ENCODE measurements at places on chromosomes 5 and 9.

DNA sequence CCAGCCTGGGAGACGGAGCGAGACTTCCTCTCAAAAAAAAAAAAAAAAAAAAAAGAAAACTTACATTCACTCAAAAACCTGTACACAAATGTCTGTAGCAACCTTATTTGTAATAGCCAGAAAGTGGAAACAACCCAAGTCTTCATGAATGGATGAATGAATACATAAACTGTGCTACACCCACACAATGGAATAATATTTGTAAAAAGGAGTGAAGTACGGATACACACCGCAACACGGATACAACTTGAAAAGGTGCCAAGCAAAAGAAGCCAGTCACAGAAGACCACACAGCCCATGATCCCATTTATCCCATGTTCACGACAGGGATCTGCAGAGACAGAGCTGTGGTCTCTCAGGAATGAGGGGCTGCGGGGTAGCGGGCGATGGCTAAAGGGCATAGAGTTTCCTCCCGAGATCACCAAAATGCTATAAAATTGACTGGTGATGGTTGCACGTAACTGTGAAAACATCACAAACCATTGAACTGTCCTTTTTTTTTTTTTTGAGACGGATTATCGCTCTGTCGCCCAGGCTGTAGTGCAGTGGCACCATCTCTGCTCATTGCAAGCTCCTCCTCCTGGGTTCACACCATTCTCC, 76.2 kb upstream of the COL5A1 start:
- DNase-seq: no peak

DNA sequence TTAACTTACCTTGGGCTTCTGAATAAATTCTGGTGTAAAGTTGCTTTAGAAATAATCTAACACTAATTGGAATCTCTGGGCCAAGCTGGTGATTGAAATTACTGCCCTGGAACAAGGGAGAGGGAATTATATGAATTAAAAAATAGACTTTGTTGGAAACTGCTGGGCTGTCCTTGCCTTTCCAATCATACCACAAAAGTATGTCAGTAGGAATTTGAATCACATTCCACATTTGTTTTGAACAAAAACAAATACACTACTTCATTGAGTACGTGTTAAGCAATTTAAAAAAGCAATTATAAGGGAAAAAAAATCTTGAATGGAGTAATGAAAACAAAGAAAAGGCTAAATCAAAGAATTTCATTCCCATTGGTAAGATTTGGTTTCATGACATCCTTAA, 102.5 kb upstream of the SREK1 start:
- DNase-seq: no peak

GRCh38 chr5:65984098-65984885, 57.9 kb downstream of the ERBIN start:
- DNase-seq: no peak

- no peak for DNase-seq
Measured at GRCh38 chr9:70677055-70677735, 262.7 kb upstream of the KLF9 start.

- no peak for DNase-seq
Measured at GRCh38 chr5:123037104-123037418, 536 bp upstream of the PPIC start.

DNA sequence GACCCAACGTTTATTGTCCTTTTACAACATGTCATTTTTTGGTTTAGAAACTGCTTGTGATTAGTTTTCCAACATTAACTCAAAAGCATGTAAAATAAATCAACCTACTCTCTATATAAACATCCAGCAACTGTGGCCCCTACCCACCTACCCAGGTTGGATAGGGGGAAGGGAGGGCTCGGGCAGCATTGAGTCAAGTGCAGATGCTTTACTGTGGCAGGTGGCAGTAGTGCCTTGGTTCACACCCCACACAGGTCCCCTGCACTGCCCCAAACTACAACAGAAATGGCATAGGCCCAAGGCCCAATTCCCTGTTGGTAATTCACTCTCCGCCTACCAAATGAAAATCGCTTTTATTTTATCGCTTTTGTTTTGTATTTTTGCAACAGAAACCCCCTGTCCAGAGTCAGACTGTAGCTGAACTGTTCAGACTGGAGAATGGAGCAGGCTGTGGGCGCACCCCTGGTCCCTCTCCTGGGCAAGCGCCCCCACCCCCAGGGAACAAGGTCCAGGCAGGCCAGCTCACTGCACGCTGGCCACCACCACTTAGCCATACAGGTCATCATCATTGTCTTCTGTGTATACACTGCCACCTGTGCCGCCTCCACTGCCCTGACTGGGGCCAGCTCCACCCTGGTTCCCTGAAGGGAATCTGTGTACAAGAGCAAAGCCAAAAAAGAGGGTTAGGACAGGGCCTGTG, 15.7 kb downstream of the VCP start:
- DNase-seq: no peak

DNA sequence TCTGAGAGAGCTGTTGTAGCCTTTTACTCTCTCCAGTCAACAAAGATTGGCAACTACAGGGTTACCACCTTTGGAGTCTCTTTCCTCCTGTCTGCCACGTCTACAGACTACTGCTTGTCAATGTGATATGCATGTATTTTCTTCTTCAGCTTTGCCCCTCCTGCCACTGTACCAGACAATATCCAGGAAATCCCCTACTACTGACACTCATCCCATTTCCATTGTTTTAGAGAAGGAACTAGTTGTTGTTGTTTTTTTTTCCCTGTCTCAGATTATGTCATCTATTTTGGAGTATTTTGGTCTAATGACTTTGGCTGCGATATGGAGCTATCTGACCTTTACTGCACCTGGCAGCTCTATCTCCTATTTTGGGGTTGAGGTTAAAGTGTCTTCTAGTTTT, 50.1 kb upstream of the MACIR start:
- no peak for DNase-seq

- DNase-seq: no peak
Measured at GRCh38 chr9:18639911-18640310, 166.0 kb downstream of the ADAMTSL1 start.

DNA sequence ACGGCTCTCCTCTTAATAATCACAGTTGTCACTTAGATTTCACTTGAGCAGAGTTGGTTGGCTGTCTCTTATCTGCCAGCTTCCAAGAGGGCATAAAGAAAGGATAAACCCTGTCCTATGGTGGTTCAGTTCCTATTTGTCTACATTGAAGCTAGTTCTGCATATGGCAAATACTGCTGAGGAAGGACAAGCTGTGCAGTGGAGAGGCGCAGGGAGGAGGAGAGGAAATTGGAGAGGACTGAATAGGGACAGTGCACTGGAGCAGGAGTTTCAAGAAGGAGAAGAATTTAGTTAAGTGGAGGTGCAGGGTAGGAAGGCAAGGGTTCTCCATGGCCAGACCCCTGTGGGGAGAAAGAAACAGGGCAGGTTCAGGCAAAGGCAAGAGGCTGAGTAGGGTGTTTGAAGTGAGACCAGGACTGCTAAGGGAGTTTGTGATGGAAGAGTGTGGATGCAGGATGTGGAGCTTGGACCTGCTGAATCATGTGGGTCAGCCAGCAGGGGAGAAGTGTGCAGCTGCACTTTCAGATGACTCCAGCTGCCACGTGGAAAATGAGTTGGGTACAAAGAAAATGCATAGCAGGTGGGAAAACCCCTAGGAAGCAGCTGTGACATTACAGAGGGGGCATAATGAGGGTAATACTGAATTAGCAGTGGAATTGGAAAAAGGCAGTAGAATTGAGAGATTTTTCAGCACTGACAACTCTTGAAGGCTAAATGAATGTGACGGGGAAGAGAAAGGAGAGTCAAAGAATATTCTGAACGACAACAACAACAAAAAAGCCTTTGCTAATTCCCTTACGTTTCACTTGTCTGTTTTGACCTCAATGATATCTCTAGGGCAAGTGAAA, 66.8 kb downstream of the MAMDC2 start:
- no peak for DNase-seq

DNA sequence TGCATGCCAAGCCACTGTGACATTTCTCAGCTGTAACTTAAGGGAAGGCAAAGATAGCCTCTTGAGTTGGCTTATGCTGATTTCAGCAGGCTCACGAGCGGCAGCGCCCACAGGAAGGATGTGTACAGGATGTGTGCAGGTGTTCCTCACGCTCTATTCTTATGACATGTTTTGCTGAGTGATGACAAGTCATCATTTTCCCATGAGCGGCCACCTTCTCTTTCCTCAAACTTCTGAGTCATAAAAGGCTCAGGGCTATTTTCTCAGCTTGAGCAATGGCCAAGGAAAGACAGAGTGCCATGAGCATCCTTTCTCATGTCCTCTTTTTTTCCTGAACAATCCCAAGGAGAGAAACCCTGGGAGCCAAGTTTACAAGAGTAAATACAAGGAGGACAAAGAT, 365.9 kb downstream of the PLK2 start:
- DNase-seq: no peak

DNA sequence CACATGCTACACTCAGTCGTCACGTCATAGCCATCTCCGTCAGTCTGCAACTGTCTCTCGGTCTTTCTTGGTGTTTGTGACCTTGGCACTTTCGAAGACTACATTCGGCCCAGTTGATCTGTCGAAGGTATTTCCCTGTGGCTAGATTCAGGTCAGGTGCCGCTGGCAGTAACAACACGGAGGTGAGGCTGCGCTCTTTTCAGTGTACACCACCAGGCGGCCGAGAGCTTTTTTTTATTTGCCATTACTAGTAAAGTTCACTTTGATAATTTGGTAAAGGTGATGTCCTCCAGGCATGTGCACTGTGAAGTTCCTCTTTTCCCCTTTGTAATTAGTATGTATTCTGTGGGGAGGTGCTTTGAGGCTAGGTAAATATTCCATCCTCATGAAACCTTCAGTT, 49.7 kb downstream of the RNF130 start:
- DNase-seq: no peak

DNA sequence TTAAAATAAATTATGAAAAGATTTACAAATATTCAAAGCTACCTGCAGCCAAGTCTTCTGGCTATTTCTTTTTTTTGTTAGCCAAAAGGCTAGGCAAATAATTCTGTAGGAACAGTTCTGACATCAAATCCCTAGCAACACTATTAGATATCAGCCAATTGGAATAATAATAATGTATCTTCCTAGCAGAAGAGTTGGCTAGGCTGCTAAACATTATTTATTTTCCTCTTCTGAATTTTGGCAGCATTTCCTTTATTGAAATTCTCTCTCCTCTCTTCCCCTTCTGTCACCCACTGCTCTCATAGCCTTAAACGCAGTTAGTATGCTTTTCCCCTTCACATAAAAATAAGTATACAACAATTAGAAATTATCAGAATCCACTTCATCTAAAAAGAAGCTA, 42.6 kb downstream of the ZDHHC21 start:
- DNase-seq: no peak

GRCh38 chr5:108003178-108003577, 332.4 kb upstream of the EFNA5 start:
- no peak for DNase-seq

- no peak for DNase-seq
Measured at GRCh38 chr5:33188089-33188488, 252.7 kb upstream of the TARS1 start.

GRCh38 chr5:10420468-10420867, 21.2 kb upstream of the ROPN1L start:
- no peak for DNase-seq

GRCh38 chr5:172795318-172795977, 24.5 kb upstream of the DUSP1 start:
- DNase-seq: peak; percentile 41

- no peak for DNase-seq
Measured at GRCh38 chr5:15614679-15615078, 114.7 kb downstream of the FBXL7 start.

- DNase-seq: no peak
Measured at GRCh38 chr9:94174164-94174563, 84.9 kb upstream of the ZNF169 start.

GRCh38 chr5:57832875-57833274, 350.3 kb upstream of the ACTBL2 start:
- DNase-seq: no peak

GRCh38 chr5:116440457-116441001, 134.1 kb downstream of the SEMA6A start:
- no peak for DNase-seq

DNA sequence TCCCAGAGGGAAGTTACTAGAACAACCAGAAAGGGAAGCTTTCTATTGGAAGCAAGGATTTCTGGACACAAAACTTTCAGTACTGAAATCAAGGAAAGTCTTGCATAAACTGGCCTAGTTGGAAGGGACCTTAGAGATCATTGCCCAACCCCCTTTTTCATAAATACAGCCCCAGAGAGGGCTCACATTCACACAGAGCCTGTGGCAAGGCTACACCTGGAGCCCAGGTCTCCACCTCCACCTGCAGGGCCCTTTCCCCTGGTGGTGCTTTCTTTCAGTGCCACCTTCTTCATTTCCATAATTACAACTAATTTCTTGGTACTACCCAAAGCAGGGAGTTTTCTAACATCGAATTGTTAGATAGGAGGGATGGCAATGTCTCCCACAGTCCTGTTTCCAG, 85.7 kb downstream of the ADRB2 start:
- DNase-seq: no peak

- DNase-seq: no peak
Measured at GRCh38 chr5:31086839-31087415, 106.6 kb upstream of the CDH6 start.

- no peak for DNase-seq
Measured at GRCh38 chr9:96071076-96071814, 195.8 kb downstream of the ERCC6L2 start.

DNA sequence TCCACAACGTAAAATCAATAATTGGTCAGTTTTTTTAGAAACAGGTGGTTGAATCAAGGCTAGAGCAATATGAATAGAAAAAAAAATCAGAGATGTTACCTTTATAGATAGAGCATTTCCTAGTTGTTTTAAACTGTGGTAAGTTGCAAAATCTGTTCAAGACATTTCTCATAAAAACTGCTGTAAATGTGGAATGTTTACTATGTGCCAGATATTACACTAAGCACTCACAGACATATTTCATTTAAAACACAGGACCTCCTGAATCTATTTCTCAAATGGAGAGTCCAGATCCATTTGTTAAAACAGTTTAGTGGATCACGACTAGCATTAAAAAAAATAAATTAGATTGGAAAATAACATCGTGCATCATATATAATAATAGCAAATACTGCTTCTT, 570.0 kb upstream of the ZNF608 start:
- DNase-seq: no peak

DNA sequence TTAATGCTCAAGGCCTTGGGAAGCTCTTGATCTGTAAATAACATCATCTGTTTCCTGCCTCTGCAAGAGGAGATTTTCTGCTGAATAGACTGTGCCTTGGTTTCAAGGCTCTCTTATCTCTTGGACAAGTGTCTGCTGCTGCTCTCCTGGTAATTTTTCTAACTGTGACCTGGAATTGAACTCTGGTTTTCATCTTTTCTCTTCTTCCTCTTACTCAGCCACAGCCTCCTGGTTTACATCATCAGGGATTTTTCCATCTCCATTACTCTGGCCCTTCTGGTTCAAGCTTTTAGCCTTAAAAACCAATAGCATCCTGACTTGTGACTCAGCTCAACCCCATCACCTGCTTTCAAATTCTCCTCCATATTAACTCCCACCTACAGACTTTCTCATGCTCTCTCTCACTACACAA, 49.6 kb upstream of the ITGA1 start:
- no peak for DNase-seq

- DNase-seq: peak; percentile 97
Measured at GRCh38 chr5:157566902-157567489, 8.6 kb downstream of the ADAM19 start.

- no peak for DNase-seq
Measured at GRCh38 chr9:132931178-132931735, 13.2 kb downstream of the TSC1 start.

- DNase-seq: no peak
Measured at GRCh38 chr9:76580188-76580587, 121.2 kb downstream of the GCNT1 start.

- DNase-seq: no peak
Measured at GRCh38 chr5:52204310-52204709, 583.4 kb upstream of the ITGA1 start.

GRCh38 chr5:44807269-44807668, 1.5 kb upstream of the MRPS30 start:
- DNase-seq: no peak
